ENCODE measurements at places on chromosomes 2 and 18.

DNA sequence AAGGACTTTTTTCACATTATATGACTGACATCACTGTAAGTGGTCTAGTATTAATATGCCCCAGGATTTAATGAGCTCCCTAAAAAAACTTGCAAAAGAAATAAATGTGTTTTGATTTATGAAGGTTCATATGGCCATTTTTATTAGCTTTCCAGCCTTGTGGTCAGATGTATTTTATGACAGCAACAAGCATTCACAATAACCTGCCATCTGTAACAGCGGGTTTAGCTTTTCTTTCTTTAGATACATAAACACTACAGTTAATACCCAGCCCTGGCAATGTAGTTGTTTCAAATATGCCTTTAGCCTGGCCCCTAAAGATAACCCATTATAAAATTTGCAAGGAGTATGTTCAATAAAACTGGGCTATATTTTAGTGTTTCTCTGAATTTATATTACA is 1063.8 kb downstream of the SOCS6 start:
- no peak for DNase-seq

DNA sequence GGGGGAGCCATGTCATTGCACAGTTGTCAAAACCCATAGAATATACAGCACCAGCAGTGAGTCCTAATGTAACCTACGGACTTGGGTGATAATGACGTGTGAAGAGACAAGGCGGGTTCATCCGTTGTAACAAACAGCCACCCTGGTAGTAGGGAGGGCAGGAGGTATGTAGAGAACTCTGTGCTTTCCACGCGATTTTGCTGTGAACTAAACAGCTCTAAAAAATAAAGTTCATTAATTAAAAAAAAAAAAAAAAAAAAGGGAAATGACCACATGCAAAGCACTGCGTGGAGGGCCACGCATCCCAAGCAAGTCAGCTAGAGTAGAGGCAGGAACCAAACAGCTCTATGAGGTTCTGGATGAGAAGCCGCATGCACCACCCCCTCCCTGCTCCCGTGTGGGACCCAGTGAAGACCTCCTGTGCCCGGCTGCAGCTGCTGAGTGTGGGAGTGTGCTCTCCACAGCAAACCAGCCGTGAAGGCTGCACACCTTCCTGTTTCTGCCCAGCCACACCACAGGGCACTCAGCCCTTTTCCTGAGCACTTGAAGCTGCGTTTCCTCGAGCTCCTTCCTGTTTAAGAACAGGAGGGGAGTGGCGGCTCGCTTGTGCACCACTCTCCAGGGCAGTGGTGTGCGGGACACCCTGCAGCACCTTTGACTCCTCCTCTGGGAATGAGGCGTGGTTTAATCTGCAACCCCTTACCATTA is 65.6 kb downstream of the ODC1 start:
- no peak for DNase-seq

DNA sequence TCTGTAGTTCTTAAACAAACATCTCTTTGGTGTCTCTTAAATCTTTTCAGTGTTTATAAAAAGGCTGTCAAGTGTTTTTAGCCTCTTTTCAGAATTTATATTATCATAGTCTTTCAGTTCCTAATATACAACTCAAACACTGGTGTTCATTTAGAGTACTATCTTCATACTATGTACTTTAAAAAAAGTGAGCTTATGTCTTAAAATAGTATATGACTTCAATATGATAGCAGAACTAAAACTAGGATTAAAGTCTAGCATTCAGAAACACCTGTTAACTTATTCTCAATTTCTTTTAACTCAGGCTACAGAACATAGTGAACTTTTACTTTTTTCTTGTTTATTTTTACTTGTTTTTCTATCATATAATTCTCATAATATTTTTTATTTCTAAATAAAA is 14.7 kb upstream of the IKZF2 start:
- DNase-seq, result no peak

GRCh38 chr18:2559249-2559648 is 12.1 kb downstream of the METTL4 start:
- DNase-seq, result no peak

DNA sequence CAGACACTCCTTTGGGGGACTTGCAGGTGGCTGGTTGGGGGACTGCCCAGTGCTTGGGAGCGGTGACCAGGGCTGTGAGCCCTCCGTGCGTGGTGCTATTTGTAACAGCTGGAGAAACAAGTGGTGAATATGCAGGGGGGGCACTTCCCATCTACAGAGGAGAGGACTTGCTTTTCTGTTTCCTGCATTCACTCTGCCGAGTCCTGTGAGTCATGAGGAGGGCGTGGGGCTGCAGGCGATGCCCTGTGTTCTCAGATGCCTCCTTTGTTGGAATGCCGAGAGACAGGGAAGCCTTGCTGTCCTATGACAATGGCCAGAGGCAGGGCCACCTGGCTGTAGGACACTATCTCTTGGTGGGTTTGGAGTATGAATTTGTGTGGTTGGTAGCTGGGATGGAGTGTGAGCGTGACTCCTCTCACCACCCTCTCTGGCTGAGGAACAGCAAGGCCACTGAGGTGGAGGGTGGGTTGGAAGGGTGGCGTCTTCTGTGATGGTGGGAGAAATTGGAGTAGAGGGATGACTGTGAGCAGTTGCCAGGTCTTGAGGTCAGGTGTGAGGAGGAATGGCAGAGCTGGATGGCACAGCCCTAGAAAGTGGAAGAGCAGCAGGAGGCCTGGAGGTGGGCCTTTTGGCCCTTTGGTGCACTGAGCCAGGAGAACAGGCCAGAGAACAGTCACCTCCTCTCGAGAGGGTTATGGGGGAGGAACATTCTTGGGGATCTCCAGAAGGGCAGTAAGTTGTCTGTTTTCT is 24.3 kb downstream of the FHOD3 start:
- no peak for DNase-seq

GRCh38 chr2:234747032-234747431 is 204.8 kb upstream of the SH3BP4 start:
- no peak for DNase-seq

DNA sequence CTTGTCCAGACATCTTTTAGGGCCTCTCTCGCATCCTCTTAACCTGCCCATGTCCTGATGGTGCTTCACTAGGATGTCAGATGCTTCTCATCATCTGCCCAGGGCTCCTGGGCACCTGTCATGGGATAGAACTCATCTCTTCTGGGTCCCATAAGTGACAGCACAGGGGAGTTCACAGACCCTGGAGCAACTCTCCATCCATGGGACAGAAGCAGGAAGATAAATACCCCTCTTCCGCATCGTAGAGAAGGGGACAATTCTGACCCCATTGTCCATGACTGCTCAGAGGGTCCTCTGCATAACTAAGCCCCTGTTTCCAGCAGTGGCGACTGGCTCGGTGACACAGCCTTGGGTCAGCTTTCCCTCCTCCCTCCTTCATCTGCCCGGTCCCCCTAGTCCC is 82.3 kb downstream of the TWIST2 start:
- DNase-seq, result no peak

GRCh38 chr2:125745514-125745913 is 910.4 kb upstream of the GYPC start:
- DNase-seq, result peak; percentile 43

DNA sequence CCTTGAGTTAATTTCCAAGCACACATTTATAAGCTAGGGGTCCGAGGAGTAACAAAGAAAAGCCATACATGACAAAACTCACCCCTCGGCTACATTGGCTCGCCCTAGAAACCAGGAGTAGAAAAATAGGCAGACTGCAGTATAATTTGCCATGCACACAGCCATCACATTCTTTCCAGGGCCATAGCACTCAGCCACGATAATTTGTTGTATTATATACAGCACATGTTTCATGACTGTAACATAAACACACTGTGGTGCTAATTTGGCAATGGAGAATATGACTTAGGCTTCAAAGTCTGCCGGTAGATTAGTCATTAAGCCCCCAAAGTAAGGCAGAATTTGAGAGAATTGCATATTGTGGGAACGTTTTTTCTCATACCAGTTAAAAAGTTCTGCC is 254.9 kb downstream of the ZNF521 start:
- no peak for DNase-seq

- peak; percentile 39 for DNase-seq
Measured at GRCh38 chr2:53969968-53970723, 647 bp downstream of the PSME4 start.

DNA sequence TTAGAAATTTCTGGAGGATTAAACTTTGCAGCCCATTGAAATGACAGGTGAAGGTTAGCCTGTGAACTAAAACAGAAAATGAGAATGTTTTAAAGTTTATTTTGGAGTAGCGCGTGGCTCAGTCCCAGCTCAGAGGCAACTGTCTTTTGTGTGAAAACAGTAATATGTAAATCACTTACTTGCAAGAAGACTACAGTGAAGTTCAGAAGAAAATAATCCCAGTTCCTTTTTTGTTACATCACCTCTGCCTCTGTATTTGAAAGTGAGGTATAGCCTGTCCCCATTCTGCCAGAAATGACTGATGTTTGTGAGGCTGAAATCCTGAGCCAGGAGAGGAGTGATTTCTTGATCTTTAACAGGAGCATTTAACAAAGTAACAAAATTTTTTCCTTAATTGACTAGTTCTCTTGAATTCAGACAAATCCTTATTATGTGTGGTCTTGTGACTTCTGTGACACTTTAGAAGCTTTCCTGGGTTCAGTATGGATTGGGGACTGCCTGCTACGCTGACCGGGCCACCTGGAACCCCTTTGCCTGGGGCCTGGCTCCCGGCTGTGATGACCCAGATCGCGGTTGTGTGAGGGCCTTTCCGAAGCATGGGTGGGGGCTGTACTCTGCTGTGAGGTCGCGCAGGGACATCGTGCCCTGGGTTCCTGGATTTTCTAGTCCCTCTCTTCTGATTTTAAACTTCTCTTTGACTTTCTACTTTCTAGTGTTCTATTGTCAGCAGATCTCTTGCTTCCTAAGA is 24.3 kb downstream of the TRAPPC12 start:
- DNase-seq, result no peak

GRCh38 chr2:168188002-168188401 is 59.4 kb downstream of the STK39 start:
- DNase-seq, result no peak

GRCh38 chr2:174753038-174753633 is 11.1 kb downstream of the CHRNA1 start:
- DNase-seq, result no peak

DNA sequence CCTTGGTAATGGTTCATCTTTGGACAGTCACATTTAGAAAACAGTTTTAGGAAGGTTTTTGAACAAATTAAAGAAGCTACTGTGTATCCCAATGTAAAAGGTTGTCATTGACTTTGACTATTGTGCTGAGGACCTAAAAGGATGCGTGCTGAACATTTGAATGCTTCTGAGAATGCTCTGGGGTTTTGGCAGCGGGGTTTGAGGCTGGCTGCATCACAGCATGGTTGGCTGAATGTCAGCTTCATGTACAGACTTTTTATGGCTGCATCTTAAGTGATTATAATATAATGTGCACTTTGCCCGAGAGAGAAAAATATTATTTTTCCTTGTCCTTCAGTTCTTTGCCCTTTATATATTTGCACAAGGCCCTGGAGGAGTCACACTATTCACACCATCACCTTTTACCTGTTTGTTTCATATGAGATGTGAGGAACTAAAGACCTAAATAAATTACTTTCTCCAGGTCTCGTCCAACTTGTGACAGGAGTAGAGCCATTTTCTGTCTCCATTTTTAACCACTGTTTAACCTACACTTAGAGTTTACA is 125.9 kb downstream of the CCDC85A start:
- no peak for DNase-seq

GRCh38 chr2:24362253-24362652 is 1.9 kb upstream of the ITSN2 start:
- DNase-seq, result no peak

GRCh38 chr2:113157118-113157896 is 16.5 kb upstream of the PSD4 start:
- DNase-seq, result peak; percentile 19

DNA sequence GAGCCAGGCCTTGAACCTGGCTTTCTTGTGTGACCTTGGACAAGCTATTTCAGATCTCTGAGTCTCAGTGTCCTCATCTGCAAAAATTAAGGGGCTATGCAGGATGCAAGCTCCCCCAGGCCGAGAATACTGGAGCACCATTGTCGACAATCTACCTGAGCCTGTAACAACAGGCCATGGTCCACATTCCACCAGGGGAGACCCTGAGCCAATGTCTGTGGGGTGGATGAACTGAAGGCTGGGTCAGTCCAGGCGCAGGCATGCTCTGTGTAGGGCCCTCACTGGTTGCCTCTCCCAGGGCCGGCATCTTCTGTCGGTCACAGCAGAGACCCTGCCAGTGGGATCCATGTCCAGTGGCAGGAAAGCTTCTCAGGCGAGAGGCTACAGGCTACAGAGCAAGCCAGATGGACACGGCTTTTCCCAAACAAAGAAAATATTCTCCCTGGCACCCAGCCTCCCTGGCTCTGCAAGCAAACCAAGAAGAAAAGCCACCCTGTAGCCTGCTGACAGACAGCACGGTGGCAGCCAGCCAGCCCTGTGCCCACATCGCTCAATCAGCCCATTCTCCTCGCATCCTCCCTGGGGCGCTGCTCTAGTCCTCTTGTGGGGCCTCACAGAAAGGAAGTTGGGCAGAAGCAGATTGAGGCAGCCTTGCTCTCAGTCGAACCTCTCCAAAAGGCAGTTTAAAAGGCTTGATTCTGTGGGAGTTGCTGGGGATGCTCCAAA is 48.7 kb upstream of the FZD7 start:
- DNase-seq, result no peak

DNA sequence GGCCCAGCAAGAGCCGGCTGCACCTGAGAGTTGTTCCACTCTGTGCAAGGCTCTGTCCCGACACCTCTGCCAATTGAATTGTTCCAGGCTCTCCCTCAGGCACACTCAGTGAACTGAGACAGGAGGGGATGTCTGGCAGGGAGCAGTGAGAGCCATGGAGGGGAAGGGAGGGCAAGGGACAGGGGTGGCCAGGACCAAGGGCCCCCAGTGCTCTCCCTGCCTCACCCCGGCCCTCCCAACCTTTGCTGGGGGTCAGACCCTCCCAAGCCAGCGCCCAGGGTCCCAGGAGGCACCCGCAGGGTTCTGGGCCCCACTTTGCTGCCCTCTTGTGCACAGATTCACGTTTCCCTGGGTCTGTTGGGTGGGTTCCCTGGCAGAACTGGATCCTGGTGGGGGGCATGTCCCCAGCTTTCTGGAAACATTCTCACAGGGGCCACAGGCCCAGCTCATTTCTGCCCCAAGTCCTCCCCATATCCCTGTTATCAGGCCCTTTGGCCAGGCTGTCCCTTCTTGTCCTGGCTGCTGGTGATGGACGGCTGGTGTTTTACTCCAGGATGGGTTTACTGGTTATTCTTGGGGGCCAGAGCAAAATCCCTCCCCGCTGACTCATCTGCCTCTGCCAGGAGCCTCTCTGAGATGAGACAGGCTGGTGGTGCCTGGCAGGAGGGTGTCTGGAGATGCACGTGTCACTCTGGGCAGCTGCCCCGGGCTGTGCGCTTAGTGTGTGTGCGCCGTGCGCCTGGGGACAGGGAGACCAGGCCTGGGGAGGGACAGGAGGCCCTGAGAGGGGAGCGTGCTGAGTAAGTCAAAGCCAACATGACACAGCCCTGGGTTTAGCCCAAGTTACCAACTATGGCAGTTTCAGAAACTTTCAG is 136.5 kb upstream of the CTDP1 start:
- DNase-seq, result no peak

- DNase-seq, result no peak
Measured at GRCh38 chr18:80177128-80177527, 68.1 kb downstream of the ADNP2 start.

GRCh38 chr2:118599141-118599540 is 248.3 kb downstream of the EN1 start:
- DNase-seq, result no peak

Measured in NCI-H1105 treated with DMSO at 0.1 percent for 48 hours (cell line).